NAMALWA (cell line): ENCODE measurements at places on chromosomes 3 and 15.

DNA sequence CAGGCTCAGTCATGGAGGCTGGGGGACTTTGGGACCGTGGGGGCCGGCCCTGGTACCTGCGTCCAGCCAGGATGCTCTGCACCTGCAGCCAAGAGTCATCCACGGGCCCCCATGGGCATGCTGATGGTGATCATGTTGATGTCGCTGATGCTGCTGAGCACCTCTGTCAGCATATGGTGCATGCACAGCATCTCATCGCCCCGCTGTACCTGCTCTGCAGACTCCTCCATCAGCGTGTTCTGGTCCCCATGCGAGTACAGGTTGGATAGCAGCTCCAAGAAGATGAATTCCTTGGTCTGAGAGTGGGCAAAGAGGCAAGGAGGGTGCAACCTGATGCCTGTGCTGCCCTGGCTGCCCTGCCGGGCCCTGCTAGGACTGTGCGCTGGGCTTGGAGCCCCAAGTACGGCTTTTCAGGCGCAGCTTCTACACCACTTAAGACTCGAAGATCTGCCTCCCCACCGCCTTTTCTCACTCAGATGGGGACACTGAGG lies 7.2 kb downstream of the RPS17 start:
- DNase-seq, result peak; percentile 16

- DNase-seq, result no peak
These were observed 36.5 kb downstream of the PPM1L start for GRCh38 chr3:160792540-160792939.

DNA sequence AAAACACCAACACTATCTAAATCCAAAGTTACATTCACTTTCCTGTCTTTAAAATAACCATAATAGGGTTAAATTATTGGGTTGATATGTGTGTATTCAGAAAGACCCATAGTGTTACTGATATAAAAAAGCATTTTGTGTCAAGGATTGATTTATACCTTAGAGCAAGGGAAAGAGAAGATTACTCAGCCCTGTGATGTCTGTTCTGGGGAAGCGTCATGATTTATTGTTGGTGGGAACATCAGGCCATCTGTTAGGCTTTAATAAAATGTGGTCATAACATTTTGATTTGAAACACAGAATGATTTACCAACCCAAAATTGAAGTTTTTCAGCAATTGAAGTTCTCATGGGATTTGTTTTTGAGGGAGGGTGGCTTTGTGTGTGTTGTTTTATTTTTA lies 33.2 kb downstream of the SIDT1 start:
- no peak for DNase-seq

DNA sequence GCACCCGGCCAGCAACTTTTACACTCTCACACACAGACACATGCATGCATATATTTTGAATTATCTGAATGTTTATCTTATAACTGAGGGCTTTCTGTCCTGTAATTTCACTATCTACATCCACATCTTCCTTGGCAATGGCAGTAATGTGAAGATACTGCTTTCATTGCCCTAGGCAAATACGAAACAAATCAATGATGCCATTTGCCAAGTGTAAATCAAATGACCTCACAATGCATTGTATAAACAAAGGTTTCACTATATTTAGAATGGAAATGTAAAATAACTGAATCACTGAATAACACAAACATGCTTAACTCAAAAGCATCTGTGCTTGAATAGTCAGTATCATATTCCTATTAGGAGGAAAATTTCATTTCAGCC lies 455.6 kb downstream of the TBL1XR1 start:
- no peak for DNase-seq

GRCh38 chr3:70824078-70824477 lies 511.6 kb upstream of the MDFIC2 start:
- DNase-seq, result no peak

DNA sequence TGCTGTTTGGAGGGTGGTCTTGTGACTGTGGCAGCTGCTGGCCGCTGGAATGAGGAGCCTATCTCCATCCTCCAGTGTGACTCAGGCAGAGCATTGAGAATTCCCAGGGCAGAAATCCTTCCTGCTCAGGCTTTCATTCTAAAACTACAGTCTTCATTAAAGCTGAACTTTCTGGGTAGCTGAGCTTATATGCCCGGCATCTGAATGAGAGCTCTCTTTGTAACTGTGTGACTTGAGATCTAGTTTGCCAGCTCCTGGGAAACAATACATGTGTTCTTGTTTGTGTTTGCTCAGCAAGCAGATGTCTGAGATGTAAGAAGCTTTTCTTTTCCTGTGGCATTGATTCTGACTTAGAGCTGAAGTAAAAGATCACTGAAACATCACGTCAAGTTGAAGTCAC lies 22.4 kb downstream of the RLBP1 start:
- DNase-seq, result no peak

GRCh38 chr3:136277634-136278033 lies 27.5 kb downstream of the PCCB start:
- no peak for DNase-seq

DNA sequence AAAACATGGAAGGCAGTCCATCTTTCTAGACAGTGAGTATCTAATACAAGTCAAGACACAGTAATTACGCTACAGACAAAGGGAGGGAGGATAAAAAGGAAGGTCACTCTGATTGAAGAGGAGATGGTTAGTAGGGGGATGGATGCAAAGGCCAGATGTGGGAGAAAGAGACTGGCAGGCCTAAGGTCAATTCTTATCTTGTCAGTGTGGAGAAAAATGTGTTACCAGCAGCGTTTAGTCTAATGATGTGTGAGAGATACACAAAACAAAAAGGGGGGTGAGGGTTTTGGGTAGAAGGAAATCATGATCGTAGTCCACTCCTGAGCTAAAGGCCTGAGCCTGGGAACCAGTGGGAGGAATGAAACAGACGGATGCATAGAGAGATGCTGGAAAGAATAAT lies 46.7 kb downstream of the RFTN1 start:
- no peak for DNase-seq

DNA sequence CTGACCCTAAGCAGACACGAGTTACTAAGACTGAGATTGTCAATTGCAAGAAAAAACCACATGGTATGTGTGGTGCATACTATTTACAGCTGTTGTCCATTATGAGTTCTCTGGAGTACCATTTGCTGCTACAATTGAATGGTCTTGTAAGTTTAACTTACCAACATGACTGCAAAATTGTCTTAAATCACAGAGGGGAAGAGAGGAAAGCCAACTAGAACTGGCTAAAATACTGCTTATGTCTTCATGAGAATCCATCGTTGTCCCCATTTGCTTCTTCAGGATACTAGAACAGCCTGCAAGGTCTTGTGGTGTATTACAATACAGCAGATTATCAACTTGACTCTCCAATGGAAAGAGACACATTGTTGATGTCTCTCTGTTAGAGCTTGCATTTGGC lies 313.2 kb downstream of the AGBL1 start:
- DNase-seq, result no peak

GRCh38 chr3:122111974-122112373 lies 56.8 kb downstream of the CD86 start:
- peak; percentile 16 for DNase-seq

GRCh38 chr3:150385296-150386242 lies 22.5 kb upstream of the TSC22D2 start:
- no peak for DNase-seq
